ENCODE measurements at places on chromosomes 6 and 20.

DNA sequence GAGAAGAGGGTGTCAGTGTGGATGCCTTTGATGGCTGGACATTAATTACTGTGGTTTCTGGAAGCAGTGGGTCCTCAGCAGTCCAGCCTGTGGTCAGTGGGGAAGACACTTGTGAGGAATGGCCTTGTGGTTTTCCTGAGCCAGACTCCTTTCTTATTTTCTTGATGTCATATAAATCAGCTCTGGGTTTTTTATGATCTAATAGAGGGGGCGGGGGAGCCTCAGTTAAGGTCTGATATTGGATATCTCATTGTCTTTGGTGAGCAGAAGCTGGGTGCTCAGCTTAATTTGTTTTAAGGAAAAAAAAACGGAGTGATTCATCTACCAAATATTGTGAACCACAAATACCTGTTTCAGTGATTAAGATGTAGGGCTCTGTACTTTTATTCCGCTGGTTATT, 62.1 kb downstream of the OTOR start:
- DNase-seq, result no peak

DNA sequence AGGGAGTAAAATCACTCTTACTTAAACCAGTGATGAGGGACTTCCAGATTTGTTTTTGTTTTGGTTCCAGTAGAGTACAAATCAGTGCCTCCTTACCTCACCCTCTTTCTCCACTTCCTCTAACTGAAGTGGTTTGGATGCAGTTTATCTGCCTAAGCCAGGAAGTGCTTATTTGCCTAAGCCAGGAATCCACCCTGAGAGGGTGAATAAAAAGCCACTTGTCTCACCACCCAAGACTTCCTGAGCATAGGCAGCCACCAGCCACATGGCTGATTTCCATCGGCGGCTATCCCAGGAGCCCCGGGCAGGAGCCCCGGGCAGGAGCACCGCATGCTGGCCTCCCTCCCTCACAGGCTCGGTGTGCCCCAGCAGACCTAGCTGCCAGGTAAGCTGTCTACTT, 12.0 kb downstream of the LRP11 start:
- peak; percentile 92 for DNase-seq

- no peak for DNase-seq
Measured at GRCh38 chr6:47631797-47632196, 66.6 kb upstream of the ADGRF4 start.

DNA sequence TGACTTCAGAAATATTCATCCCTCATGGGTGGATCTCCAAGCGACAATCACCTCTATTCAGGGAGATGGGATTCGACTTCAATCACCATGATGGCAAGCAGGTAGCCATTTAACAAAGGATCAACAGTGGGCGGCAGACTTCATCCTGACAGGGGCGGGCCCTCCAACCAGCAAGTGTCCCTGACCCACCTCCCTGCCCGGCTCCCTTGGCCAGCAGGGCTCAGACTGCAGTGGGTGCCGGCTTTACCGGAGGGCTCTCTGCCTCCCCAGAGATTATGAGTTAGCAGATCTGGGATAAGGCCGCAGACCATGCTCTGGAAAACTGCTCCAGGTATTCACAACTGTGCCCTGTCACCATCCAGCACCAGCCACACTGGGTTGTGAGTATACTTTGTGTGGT, 39.4 kb downstream of the PPP1R3G start:
- no peak for DNase-seq

GRCh38 chr20:62227591-62227976, 7.5 kb upstream of the HRH3 start:
- DNase-seq, result no peak

DNA sequence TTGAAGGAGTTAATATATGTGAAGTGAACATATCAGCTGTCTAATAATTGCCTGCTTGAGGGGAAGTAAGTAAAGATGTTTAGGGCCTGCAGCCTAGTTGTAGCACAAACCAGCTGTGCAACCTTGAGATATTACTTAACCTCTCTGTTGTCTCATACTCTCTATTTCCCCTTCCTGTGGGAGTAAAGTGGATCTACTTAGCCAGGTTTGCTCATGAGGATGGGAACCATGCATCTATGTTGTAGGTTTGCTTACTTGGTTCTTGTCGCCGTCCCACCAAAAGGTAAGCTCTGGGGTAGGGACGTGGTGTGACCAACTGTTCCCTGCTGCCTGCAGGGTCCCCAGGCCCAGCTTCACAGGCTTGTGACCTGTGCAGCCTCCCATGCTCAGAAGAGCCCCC, 362.7 kb upstream of the SULF2 start:
- no peak for DNase-seq

- no peak for DNase-seq
Measured at GRCh38 chr6:150877928-150878327, 12.4 kb downstream of the MTHFD1L start.

DNA sequence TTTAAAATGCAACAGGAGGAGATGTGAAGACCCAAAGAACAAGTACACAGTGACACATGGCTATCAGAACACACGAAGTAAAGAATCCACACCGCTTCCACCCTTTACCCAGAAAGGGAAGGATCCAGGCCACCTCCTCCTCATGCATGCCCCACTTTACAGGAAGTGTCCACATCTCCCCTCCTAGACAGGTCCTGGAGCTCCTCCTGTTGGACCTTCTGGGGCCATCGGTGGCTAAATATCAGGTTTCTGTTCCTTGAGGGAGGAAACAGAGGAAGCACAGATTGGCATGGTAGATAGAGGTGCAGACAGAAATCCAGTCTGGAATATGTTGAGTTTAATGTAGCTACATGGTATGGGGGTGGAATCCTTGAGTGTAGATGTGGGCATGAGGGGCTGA, 10.9 kb downstream of the NINL start:
- DNase-seq, result peak; percentile 32

DNA sequence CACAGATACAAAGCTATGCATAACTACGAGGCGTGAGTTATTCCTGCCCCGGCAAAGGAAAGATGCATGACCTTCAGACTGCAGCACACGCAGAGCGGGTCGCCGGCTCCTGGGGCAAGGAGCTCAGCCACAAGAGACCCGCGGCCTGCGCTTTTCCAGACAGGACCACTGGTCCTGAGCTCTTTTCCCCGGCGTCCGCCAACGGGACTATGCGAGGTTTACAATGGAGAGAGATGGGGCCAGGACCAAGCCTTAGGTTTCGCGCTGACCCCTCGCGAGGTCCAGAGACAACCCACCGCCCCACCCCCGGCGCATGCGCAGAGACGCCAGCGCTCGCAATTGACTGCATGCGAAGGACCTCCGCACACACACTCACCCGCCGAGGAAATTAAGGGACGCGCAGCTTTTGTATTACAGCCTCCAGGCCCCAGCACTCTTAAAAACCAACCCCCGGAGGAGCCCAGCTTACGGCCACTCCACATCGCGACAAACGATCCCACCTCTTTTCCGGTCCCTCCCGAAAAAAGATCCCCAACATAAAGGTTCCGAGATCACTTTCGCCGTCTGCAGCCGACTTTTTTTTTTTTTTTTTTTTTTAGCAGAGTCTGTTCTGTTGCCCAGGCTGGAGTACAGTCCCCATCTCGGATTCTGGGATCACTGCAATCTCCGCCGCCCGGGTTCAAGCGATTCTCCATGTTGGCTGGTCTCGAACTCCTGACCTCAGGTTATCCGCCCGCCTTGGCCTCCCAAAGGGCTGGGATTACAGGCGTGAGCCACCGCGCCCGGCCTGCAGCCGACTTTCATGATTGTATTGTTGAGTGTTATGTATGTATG, at the start of gene COQ3:
Gene COQ3 (minus strand): TSS at position 498 of the 834 bp plus-strand sequence. CDS start 16 bp downstream, at position 482.
- peak; percentile 41 for DNase-seq

- no peak for DNase-seq
Measured at GRCh38 chr6:7138921-7139358, 31.2 kb downstream of the RREB1 start.

DNA sequence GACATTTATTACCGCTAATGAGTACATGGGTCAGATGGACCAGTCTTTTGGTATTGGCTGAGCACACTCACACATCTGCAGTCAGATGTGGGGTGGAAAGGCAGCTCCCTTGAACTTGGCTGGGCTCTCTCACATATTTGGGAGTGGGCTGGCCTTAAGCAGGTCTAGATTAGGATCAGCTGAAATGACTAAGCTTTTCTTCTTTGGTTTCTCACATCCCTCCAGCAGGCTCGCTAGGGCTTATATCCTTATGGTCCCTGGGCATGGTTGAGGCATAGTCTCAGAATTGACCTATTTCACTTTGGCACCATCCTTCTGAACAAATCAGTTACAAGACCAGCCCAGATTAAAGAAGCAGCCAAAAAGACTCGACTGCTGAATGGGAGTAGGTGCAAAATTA, 14.4 kb upstream of the PLCB1 start:
- DNase-seq, result no peak

DNA sequence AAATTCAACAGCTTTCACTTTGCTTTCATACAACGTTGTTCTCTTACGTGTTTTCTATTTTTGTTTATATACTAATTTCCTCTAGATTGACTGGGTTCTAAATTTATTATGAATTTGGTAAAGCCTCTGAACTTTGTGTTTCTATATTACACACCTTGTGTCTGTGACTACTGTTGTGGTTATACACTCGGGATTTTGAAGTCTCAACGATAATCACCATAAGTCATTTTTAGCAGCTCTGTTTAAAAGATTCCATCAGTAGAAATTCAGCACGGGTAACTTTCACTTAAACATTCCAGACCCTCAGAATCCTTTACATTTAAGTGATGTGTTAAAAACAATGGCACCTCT, 31.8 kb upstream of the HBS1L start:
- no peak for DNase-seq

DNA sequence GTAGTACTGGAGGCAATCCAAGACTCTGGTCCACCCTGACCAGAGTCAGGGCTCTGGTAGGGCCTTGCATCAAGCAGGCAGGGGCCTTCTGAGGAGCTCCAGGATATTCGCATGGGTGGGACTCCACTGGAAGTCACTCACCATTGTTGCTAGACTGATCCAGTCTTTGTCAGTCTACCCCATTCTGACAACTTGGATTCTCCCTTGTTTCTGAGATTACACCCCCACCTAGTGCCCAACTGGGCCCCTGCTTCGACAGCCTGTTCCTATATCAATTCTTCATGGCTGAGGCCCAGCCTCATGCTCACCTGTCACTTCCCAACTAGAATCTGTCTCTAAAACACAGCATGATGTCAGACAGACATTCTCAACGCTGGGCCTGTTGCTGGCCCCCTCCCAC, 5.2 kb downstream of the SLC35D3 start:
- no peak for DNase-seq

DNA sequence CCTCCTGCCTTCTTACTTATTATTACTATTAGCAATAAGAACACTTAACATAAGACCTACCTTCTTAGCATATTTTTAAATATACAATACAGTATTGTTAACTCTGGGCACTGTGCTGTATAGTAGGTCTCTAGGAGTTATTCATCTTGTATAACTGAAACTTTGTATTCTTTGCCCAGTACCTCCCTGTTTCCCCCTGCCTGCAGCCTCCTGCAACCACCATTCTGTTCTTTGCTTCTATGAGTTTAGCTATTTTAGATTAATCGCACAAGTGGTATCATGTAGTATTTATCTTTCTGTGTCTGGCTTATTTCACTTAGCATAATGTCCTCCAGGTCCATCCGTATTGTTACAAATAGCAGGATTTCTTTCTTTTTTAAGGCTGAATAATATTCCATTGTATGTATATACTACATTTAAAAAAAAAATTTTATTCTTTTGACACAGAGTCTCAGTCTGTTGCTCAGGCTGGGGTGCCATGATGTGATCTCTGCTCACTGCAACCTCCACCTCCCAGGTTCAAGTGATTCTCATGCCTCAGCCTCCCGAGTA, 4.4 kb downstream of the C6orf89 start:
- no peak for DNase-seq

DNA sequence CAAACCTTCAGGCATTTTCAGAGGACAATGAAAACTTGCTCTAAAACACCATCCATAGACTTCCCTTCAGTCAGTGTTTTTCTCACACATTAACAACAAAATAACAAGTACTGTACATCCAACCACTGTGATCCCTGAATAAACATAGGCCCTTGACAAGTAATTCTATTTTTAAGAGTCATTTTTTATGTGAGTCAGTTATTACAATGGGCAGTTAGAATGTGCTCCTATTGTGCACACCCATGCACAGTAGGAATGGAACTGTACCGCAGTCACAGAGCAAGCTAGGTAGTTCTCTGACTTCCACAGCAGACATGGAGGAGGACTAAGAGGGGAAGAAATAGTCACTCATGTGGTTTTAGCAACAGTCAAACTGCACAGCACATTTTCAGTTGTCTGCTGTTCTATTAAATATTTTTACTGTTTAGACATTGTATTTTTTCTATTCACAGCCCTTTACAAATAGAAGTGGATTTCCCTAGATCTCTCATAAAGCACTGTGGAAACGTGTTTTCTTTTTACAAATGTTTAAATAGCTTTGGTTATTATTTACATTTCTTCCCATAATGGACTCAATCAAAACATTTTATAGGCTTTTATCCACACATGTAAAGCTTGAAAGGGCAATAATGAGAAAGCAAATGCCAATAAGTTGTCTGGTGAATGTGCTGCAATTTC, 100.4 kb downstream of the JAG1 start:
- no peak for DNase-seq

GRCh38 chr6:57116776-57117175, 26.8 kb downstream of the ZNF451 start:
- no peak for DNase-seq

GRCh38 chr20:63530788-63531160, 6.4 kb downstream of the PTK6 start:
- no peak for DNase-seq

- DNase-seq, result peak; percentile 65
Measured at GRCh38 chr6:26241033-26241895, 123.7 kb upstream of the BTN3A2 start.

- no peak for DNase-seq
Measured at GRCh38 chr6:35553315-35553714, 40.6 kb upstream of the TULP1 start.

- no peak for DNase-seq
Measured at GRCh38 chr20:37251825-37252477, 9.7 kb downstream of the GHRH start.

- peak; percentile 66 for DNase-seq
Measured at GRCh38 chr6:53585208-53585900, 40.5 kb upstream of the GCLC start.

- DNase-seq, result no peak
Measured at GRCh38 chr20:51583499-51583898, 41.0 kb upstream of the NFATC2 start.

GRCh38 chr6:106750946-106751345, 121.6 kb downstream of the QRSL1 start:
- DNase-seq, result no peak

Measured in inflammatory macrophage treated with lipopolysaccharide for 4 hours (primary cell).